ENCODE measurements at places on chromosomes 11 and 22.
A peak's percentile ranks its signal among the peaks of the same experiment; 100 is the strongest.

DNA sequence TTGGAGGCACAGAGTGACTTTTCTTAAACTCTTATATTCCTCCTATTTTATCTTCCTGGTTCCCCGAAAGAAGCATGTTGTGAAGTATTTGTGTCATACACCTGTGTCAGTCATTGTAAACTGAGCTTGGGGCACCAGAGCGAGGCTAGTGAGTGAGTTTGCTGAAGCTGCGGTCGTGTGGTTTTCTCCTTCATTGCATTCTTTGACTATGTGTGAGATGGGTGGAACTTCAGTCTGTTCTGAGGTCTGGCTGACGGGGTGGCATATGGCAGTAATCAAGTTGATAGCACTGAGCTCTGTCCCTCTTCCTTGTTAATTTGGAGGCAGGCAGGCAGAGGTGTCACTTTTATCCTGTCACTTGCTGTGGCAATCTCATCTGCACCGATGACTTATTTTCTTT is 4.2 kb downstream of the VPS26B start:
- no peak for DNase-seq

- no peak for DNase-seq
Measured at GRCh38 chr11:117525866-117526542, 198.3 kb downstream of the CEP164 start.

DNA sequence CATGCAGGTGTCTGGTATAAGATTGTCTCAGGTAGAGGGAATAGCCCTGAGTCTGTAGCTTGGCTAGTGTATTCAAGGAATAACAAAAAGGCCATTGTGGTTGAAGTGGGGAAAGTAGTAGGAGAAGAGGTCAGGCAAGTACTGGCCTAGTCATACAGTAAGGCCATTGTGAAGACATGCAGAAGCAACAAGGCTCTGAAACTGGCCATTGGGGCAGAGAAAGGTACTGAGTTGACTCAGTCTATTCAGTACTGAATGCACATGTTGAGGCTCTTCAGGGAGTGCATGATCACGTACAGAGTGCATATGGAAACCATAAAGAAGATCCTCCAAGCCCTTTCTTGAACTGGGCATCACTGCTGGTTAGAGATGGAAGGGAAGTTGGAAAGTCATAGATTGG is 477.6 kb downstream of the SOX6 start:
- no peak for DNase-seq

- no peak for DNase-seq
Measured at GRCh38 chr11:119155733-119156492, 7.1 kb downstream of the ABCG4 start.

- peak; percentile 18 for DNase-seq
Measured at GRCh38 chr22:22884010-22884887, 3.4 kb upstream of the IGLL5 start.

GRCh38 chr11:28808771-28809170 is 700.6 kb downstream of the METTL15 start:
- DNase-seq: no peak

- DNase-seq: no peak
Measured at GRCh38 chr22:23570681-23571080, 9.4 kb downstream of the IGLL1 start.

- DNase-seq: no peak
Measured at GRCh38 chr11:23988381-23989006, 508.4 kb upstream of the LUZP2 start.

DNA sequence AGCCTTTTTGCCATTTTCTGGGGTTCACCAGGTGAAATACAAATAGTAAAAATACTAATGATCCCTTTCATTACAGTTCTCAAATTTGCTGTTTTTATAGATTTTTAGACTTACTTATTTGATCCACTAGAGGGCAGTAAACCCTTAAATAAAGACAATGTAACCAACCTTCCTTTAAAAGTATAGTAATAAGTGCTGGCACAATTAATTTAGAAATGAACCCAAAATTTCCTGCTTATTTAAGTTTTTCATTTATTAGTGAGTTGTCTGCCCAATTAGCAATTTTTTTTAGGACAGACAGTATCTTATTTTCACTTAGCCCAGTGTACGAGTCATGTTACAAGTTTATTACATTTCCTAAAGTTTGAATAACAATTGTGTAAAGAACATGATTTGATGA is 4.7 kb downstream of the DDIAS start:
- no peak for DNase-seq

GRCh38 chr11:16086229-16086819 is 270.0 kb downstream of the SOX6 start:
- DNase-seq: no peak

- DNase-seq: no peak
Measured at GRCh38 chr11:130096823-130097222, 27.1 kb downstream of the APLP2 start.

GRCh38 chr22:41915035-41915785 is at the start of gene SHISA8:
Gene SHISA8, minus strand, starts transcription at chr22:41915074. Its CDS starts 407 bp downstream, at chr22:41914667.
- DNase-seq: no peak

- DNase-seq: peak; percentile 46
Measured at GRCh38 chr22:27134315-27134701, 476.9 kb downstream of the MIAT start.

- DNase-seq: no peak
Measured at GRCh38 chr11:84319863-84320262, 1033.7 kb upstream of the CCDC90B start.

DNA sequence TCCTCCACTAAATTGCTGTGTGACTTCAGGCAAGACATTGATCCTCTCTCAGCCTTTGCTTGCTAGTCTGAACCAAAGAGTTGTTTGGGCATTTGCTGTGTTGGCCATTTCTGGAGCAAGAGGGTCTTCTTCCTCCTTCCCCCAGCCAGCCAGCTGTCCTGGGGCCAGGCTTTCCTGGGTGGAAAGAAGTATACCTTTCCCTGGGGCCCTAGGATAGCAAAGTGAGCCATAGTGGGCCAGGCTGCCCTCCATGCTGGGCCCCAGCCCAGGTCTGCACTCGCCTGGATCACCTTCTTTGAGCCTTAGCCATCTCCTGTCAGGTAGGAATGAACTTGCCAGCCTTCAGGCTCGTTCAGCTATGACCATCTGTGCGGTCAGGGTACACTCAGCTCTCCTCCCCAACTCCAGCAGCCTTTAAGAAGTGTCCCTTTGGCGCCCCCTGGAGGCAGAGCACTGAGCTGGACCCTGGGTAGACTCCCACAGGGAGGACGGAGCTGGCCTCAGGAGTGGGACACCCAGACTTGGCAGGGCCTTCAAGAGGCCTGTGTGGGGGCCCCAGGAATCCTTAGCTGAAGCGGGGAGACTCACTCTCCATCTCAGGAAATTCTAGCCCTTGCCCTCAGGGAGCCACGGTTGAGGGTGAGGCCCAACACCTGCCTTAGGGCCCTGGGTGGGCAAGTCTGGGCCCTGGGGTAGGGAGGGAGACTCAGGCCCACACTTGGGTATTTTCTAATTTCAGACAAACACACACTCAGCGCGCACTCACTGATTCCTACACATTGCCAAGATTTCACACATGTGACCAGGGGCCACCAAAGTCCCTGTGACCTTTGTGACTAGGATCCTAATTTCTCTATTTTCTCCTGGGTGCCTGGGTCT is 35.6 kb upstream of the TPBGL start:
- peak; percentile 70 for DNase-seq

DNA sequence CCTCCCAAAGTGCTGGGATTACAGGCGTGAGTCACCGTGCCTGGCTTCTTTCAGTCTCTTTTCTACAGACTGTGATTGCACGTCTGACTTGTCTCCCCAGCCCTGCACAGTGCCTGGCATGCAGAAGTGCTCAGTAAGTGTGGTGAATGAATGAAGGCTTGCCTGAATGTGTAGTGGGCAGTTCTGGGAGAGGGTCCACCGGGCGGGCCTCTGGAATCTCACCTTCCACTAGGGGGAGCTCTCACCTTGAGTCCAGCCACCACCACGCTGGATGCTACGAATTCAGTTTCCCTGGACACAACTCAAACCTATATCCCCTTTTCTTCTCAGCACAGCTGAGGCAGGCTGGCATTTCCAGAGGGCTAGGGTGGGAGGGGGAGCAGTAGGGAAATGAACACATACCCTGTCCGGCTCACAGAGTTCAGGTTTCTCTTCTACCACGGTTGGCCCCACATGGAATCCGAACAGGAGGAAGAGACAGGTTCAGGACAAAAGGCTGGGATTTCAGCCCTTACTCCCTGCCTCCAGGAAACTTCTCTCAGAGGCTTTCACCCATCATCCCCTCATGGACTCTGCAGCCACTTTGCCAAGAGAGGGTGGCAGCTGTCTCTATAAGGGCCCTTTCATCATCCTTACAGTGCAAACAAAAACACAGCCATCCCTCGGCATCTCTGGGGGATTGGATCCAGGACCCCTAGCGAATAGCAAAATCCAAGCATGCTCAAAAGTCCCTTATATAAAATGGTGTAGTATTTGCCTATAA is 86.8 kb downstream of the NECTIN1 start:
- DNase-seq: no peak

- DNase-seq: no peak
Measured at GRCh38 chr11:73312851-73313327, 4.8 kb downstream of the ARHGEF17 start.

- DNase-seq: no peak
Measured at GRCh38 chr22:38080850-38081635, 2.9 kb downstream of the SLC16A8 start.
